Heart right ventricle (tissue), 16 donors: ENCODE measurements at places on chromosomes 2 and 18. TPM values are rescaled to one million over a fixed set of nuclear protein-coding genes. Genes with fewer than 3 reads are reported as not detected.

PLCL1 gene
- 17.3 TPM for polyA plus RNA-seq

HTR2B gene
- polyA plus RNA-seq, result 0.59 TPM

TMEM247 gene
- polyA plus RNA-seq, result not detected

LCT gene
- not detected for polyA plus RNA-seq

ANKRD30B gene
- not detected for polyA plus RNA-seq

TNFAIP6 gene
- polyA plus RNA-seq, result 5.1 TPM

OBSL1 gene
- 108 TPM for polyA plus RNA-seq

RESP18 gene
- not detected for polyA plus RNA-seq

GALNT5 gene
- 0.06 TPM for polyA plus RNA-seq

SCN3A gene
- 2.5 TPM for polyA plus RNA-seq

GTF2A1L gene
- polyA plus RNA-seq, result 0.43 TPM

CTAGE1 gene
- not detected for polyA plus RNA-seq

HOXD11 gene
- polyA plus RNA-seq, result not detected

DNA sequence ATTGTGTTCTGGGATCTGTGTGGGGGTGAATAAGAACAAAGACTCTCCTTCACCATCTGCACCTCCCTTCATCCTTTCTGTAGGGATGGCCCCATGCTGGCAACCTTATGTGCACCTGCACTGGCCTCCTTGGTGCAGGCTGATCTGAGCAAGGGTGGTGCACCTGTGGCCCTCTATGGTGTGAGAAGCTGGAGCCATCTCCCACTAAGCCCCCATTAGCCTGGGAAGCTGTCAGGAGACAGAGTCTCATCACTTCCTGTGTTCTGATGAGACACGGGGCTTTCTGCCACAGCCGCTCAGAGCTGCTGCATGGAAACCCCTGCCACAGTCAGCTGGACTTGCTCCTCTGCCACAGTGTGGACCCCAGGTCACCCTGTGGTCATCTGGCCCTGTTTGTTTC lies 565.3 kb upstream of the SALL3 start:
- no peak for DNase-seq

GRCh38 chr2:169237286-169237685 lies 125.0 kb downstream of the LRP2 start:
- DNase-seq, result no peak

- DNase-seq, result peak; percentile 4
Measured at GRCh38 chr18:5237083-5237722, 40.1 kb upstream of the AKAIN1 start.

GRCh38 chr2:44109166-44109565 lies 59.5 kb upstream of the PPM1B start:
- no peak for DNase-seq

GRCh38 chr2:104158191-104158590 lies 695.7 kb upstream of the POU3F3 start:
- no peak for DNase-seq

- no peak for DNase-seq
Measured at GRCh38 chr2:10526281-10527000, 78.3 kb upstream of the ODC1 start.

GRCh38 chr2:195810340-195811098 lies 153.5 kb downstream of the SLC39A10 start:
- DNase-seq, result no peak

GRCh38 chr2:20580690-20581437 lies 70.0 kb downstream of the HS1BP3 start:
- no peak for DNase-seq

DNA sequence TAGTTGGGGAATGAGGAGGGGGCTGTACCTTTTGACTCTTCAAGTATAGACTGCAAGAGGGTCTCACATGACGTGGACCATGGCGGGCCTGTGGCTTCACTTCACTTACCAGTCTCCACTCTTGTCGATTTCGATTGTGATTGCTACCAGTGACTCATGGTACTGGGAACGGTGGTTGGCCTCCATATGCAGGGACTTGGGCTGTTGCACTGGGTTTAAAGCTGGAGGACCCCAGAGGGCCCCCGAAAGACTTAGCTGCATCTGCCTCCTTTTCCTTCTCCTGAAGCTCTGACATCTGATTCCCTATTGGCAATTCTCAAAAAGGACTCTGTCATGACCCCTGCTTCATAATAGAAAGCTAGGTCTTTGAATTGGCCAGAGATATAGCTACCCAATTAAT lies 43.4 kb downstream of the HK2 start:
- DNase-seq, result no peak

GRCh38 chr18:78565240-78565639 lies 414.4 kb upstream of the SALL3 start:
- no peak for DNase-seq

- no peak for DNase-seq
Measured at GRCh38 chr2:69221512-69221911, 165.5 kb downstream of the GFPT1 start.

- DNase-seq, result peak; percentile 51
Measured at GRCh38 chr18:830315-830901, 18.4 kb upstream of the YES1 start.

- no peak for DNase-seq
Measured at GRCh38 chr2:140808820-140809219, 1322.0 kb downstream of the LRP1B start.

GRCh38 chr2:141015341-141016047 lies 1115.3 kb downstream of the LRP1B start:
- DNase-seq, result peak; percentile 14

GRCh38 chr2:23375448-23375847 lies 9.5 kb upstream of the KLHL29 start:
- no peak for DNase-seq

DNA sequence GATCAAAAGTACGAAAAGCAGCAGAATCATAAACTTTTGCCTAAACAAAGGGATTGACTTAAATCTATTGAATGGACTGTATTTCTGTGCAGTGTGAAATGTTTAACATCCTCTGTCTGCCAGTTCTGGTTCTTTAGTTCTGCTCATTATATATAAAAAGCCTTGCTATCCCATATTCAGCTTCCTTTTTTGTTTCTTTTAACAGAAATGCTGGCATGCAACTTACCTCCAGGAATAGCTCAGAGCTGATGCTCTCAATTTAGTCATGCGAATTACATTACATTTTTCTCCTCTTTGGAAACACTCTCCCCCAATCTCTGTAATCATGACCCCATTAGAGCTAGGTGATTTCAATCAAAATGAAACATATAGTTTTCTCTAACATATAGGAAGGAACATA lies 73.6 kb downstream of the SPHKAP start:
- DNase-seq, result no peak

DNA sequence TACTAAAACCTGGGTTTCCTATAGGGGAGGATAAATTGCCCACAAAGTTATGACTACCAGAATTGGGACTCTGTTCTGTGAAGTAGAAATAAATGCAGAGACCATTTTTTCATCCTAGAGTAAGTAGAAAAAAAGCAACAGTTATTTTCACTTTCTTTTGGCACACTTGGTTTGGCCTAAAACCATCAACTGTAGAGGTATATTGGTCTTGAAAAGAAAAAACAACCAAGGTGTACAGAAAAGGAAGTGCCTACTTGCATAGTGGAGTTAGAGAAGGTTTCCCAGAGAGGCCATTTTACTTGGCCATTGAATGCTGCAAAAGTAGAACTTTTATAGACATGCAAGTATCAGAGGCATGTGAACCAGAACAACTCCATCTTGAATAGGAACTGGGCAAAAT lies 89.4 kb upstream of the TACR1 start:
- no peak for DNase-seq

- DNase-seq, result no peak
Measured at GRCh38 chr2:184091456-184091855, 506.9 kb upstream of the ZNF804A start.

- DNase-seq, result no peak
Measured at GRCh38 chr18:61714421-61714820, 178.4 kb downstream of the RNF152 start.

DNA sequence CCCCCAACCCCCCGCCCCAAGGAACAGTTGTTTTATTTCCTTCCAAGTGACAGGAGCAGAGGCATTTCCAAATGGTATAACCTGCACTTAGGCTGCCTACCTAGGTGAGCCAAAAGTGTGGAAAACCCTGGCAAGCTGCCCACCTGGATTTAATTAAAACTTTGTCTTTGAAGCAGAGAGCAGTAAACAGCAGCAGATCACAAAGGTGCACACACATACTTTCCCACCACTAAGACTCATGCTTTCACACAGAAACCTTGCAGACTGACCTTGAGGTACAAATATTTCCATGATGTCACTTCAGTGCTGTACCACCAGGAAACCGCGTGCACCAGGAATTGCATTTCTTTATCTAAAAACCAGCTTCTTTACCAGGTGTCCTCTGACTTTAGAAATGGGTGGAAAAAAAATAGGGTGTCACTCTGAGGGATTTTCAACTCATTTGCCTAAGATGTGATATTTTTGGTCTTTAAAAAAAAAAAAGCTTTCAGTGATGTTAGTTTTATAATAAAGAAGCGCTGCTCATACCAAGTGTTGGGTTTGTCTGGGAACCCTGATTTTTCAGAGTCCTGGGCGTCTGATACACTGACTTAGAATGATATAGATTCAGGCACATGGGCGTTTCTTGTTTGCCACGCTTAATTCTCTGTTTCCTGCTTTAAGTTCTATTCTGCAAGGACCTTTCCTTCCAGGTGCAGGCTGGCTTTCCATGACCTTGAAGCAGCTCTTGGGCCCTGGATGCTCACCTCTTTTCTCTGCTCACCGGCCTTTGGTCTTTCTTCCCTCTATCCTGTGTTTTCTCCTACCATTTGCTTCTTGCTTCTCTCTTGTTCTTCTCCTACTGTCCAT lies 70.7 kb upstream of the BCL2L11 start:
- no peak for DNase-seq

- DNase-seq, result no peak
Measured at GRCh38 chr2:535222-535621, 142.0 kb downstream of the TMEM18 start.

DNA sequence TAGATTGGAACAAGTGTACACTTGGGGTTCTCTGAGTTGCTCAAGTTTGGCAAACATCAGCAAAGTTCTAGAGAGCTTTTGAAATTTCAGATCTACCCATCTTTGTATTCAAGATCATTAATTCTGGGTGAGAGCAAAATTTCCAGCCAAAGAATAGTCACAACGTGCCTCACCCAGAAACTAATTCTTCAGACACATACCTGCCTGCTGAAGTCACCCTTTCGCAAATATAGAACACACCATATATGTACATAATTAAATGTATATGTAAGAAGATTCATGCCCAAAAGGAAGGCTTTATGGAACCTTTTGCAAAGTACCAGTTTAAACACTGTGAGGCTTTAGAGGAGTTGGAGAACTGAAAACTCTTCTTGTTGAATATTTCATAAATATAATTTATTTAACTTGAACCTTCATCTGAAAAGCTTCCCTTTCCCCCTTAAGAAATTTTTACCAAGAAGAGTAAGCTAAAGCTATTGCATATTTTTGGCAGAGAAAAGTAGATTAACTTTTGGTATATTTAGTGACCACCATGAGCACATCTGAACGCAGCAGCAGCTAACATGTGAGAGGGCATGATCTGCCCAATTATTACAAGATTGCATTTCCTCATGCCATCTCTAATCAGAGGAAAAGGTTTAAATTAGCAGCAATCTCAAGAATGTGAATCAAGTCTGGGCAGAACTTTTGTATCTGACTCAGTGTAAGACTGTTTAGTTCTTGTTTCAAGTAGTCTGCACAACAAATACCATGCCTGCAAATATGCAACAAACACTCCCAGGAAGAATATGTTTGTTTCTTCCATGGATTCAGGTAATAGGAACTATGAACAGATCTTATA lies 8.2 kb downstream of the RND3 start:
- DNase-seq, result no peak

GRCh38 chr2:207341804-207342203 lies 176.1 kb upstream of the KLF7 start:
- no peak for DNase-seq

- no peak for DNase-seq
Measured at GRCh38 chr2:229300790-229301189, 29.7 kb upstream of the PID1 start.

GRCh38 chr2:199762963-199763362 lies 88.0 kb downstream of the FTCDNL1 start:
- DNase-seq, result no peak

DNA sequence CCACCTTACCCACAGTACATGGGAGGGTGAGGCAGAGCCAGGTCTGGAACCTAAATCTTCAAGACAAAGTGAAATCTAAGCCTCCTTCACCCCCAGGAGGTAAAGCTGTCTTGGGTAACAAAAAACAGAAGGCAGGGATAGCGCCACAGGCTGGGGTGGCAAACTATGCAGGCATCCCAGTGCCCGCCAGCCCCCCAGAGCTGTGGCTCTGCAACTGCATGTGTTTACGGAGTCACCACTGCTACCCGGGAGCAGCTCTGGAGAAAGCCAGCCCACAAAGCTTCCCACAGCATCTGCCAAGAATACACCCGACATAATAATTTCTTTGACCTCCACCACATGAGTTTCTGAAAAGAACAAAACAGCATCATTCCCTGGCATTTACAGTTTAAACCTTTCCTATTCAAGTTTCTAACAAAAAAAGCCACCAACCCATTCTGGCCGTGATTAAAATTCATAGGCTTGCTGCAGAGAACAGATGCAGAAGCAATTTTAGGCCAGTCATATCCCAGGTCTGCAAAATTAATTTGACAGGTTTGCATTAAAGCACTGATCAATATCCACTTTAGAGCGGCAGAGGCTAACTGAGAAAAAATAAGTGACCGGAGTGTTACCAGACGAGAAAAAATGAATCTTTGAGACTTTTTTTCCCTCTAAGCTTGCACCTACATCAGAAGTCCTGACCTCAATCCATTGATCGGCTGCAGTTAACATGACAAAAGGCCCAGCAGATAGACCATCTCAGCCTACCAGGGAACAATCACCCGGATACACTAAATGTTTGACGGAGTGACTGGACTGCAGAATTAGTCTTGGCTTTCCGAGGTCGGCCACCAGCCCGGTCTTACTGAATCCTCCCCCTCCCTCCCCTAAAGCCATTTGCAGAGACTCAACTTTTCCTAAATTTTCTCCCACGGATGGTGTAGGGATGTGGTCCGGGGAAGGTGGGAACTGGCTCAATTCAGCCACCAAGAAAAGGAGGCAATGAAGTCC lies 309.6 kb upstream of the SKOR2 start:
- DNase-seq, result no peak

GRCh38 chr2:25497918-25498407 lies 156.2 kb upstream of the DNMT3A start:
- DNase-seq, result no peak

DNA sequence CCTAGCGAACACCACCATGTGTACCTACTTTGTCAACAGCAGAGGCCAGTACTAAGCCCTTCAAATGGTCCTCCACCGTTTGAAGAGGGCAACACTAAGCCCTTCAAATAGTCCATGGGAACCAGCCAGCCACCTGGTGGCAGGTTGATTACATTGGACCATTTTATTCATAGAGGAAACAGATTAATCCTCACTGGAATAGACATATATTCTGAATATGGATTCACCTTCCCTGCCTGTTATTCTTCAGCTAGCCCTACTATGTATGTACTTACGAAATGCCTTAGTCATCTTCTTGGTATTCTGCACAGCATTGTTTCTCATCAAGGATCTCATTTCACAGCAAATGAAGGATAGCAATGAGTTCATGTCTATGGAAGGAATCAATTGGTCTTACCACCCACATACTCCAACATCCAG lies 10.0 kb upstream of the ZNF396 start:
- no peak for DNase-seq

- DNase-seq, result no peak
Measured at GRCh38 chr2:12429779-12430406, 286.8 kb upstream of the TRIB2 start.
